ENCODE measurements at places on chromosomes 7 and 10.

DNA sequence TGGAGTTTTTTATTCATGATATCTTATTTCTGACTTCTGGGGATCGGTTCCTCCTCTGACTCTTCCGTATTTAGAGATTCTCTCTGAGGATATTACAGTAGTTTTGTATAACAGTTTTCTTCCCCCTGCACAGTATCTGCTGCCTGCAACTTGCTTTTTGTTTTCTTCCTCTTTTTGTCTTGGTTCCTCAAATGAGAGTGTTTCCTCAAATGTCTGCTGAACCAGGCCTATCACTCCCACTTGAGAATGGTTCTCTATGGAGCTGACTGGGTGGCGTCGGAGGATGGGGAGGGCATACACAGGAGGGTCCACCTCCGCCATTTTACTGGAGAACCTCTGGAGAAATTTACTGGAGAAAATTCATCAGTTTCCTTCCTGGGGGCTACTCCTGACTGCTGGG, 27.7 kb downstream of the ARHGAP22 start:
- DNase-seq = no peak

DNA sequence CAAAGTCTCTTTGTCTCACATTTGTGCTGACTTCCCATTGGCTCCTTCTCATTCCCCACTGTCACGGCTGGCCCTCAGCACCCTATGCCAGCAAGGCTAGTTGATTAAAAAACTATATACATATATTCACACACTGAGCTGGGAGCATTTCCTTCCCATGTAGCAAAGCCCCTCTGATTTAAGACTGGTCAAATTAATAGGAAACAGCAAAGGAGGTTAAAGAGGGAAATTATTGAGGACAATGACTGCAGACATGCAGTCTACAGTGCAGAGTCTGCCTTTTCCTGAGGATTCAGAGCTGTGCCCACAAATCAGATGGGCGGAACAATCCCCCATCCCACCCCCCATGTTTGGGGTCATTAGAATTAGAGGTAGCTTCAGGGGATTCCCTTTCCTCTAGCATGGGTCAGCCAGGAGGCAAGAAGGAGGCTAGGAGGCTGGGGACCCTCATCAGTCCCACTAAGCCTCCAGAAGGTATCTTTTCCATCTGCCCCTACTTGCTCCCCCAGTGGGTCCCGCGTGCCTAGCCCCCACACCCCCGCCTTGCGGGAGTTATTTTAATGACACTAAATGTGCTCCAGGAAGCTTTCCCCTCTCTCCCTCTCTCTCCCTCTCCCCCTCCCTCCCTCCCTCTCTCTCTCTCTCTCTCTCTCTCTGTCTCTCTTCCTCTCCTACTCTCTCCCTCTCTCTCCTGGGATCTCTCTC, 9.8 kb upstream of the DLX6 start:
- no peak for DNase-seq

DNA sequence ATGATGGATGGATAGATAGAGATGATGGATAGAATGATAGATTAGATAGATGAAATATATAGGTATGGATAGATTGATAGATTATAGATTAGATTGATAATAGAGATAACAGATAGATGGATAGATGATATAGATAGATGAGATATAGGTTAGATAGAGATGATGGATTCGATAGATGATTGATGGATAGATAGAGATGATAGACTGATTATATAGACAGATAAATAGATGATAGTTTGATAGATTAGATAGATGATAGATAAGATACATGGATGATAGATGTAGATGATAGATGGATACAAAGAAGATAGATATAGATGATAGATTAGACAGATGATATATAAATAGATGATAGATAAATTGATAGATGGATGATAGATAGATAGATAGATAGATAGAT, 448.1 kb downstream of the GALNT17 start:
- DNase-seq = no peak

- no peak for DNase-seq
Observed at GRCh38 chr10:98833542-98833941, 386.8 kb upstream of the HPS1 start.

DNA sequence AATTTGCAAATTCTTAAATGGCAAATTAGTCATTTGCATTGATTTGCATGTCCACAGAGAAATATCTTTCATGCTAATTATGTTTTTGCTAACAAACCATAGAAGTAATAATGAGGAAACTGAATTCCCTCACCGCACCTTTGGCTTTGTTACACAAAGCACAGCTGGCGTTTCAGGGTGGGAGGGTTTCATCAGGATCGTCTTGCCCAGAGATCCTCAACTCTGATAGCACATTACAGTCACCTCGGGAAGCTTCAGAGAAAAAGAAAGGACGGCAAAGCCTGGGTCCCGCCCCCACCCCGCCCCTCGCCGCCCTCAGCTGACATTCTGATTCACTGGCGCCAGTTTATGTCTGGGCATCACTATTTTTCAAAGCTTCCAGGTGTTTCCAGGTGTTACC, 119.4 kb downstream of the PTPRN2 start:
- no peak for DNase-seq

GRCh38 chr7:95330204-95330960, 6.0 kb upstream of the PON1 start:
- DNase-seq = peak; percentile 68

DNA sequence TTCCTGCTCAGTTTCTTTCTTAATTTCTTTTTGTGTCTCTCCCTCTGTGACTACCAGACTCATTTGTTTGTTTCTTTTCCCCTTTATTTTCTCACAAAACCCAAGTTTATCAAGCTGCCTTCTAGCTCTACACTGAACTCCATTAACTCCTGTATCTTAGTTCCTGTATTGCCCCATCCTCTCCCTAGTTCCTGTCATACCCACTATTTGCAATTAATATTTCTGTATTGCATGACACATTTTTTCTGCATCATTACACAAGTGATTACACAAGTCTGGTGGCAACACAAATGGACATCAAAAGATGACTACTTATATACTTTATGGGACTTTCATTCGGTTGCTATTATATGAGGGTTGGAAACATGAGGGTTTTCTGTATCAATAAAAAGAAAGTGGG, 26.9 kb upstream of the OR9A4 start:
- no peak for DNase-seq

GRCh38 chr7:55593515-55594318, 21.4 kb upstream of the VOPP1 start:
- peak; percentile 76 for DNase-seq

DNA sequence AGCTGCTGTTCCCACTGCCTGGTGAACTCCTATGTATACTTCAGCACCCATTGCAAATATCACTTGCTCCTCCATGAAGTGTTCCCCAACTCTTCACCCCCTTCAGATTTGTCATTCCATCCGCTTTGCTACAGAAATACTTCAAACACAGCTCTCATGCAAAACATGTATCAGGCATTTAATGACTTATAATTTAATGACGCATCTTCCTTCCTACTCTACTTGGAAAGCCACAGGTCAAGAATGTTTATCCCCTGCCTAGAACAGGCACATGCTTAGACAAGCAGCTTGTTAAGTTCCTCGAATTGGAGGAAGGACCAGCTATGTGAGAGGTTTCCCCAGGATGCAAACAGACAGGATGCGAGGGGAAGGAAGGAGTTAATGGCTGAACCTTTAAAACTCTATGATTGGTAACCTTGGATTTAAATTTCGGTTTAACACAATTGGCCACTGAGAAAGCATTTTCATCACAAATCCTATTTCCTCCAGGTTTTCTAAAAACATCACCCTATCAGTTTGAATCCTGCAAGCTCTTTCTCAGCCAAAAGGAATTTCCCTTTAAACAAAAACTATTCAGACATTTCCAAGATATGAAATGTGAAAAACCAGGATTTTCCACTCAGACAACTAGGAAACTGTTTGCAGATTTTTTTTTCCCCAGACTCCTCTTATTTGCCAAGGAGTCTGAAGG, 11.5 kb downstream of the CREB3L2 start:
- DNase-seq = peak; percentile 53

- DNase-seq = no peak
Observed at GRCh38 chr10:86368987-86369386, 2.4 kb upstream of the GRID1 start.

DNA sequence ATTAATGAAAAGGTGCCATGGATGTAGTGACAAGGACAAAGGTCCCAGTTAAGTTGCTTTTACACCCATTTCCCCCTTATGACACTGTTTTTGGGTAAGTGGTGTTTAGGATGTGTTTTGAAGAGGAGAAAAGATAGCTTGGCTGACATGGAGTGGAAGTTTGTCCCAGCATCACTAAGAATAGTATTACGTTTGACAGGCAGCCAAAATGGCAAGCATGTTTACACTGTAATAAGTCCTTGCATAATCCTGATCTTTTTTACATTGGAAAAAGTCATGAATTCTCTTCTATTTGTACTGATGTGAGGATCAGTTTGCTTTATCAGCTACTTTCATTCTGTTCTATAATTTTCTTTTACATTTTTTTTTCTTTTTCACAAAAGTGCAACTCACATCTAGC, 137.8 kb downstream of the CHRM2 start:
- DNase-seq = no peak

DNA sequence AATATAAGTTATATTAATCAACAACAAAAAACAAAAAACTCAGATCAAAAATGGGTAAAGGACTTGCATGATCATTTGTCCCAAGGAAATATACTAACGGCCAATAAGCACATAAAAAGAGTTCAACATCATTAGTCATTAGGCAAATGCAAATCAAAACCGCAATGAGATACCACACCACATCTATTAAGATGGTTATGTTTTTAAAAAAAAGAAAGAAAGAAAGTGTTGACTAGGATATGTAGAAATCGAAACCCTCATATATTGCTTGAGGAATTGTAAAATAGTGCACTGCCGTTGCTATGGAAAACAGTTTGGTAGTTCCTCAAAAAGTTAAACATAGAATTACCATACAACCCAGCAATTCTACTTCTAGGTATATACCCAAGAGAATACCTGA, 39.4 kb upstream of the CTNNA3 start:
- no peak for DNase-seq

- no peak for DNase-seq
Observed at GRCh38 chr7:151019130-151019447, 5.2 kb downstream of the ATG9B start.

GRCh38 chr7:16982640-16983350, 101.0 kb upstream of the AGR3 start:
- DNase-seq = peak; percentile 68

DNA sequence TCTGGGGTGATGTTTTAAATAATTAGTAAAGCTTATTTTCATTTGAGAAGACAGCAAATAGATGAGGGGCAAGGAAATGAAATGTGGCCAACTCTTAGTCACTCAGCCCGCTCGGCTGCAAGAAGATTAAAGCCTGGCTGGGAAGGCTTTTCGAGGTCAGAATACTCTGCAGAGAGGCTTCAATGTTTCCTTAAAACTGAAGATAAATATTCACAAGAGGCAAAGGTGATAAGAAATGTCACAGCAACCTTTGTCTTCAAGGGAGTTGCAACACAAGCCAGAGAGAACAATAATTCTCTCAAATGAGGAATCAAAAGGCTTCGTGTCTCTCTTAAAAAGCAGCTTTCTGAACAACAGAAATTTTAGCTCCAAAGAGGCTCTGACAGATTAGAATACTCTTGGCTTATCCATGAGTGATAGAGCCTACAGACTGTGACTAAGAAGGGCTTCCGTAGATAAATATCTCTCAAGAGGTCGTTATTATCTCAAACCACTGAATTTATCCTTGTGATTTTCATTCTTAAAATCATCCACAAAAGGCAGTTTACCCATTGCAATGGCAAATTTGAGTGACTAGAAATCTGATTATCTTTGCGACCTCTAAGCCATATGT, 92.5 kb downstream of the KLF6 start:
- DNase-seq = no peak

DNA sequence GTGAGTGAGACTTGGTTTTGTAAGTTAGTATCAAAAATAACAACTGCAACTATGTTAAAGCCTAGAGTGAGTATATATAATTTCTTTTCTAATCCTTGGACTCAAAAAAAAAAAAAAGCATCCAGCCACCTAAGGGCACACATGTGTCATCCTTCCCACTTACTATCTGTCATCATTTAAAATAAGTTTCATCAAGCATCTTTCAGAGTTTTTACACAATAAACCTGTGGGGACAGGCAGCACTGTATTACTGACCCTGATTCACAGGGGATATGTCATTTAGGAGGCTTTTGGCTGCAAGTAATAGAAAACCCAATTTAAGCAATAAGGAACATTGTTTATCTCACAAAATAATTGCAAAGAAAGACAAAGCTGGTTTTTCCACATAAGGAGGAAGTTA, 32.3 kb upstream of the OSBPL3 start:
- no peak for DNase-seq

DNA sequence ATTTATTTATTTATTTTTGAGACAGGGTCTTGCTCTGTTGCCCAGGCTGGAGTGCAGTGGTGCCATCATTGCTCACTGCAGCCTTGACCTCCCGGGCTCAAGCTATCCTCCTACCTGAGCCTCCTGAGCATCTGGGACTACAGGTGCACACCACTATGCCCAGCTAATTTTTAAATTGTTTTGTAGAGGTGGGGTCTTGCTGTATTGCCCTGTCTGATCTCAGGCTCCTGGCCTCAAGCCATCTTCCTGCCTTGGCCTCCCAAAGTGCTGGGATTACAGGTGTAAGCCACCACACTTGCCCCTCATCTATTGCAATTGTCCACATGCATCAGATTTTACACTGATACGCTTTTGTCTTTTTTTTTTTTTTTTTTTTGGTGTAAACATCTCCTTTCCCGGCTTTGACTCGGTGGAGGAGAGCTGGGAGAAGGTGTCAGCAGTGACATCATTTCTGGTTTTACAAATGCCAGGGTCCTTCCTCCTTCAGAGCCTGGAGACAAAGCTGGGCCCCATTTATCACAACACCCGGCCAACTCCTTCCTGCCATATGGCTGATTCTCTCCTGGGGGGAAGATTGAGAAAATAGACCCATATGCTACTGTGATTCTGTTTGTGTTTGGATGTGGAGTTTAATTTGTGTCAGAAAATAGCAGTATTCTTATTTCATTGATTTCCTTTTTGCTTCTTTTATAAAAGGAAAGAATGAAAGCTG, 61.3 kb downstream of the GALNT17 start:
- no peak for DNase-seq

GRCh38 chr10:9796564-9796963, 1221.1 kb upstream of the CELF2 start:
- no peak for DNase-seq

- peak; percentile 76 for DNase-seq
Observed at GRCh38 chr7:95527033-95527775, 41.5 kb downstream of the ASB4 start.
